Activated T-cell treated with anti-CD3 and anti-CD28 coated beads for 24 hours (primary cell): ENCODE measurements at places on chromosomes 1 and 21.

GRCh38 chr1:62318756-62319544 is at the start of gene KANK4:
Gene KANK4, minus strand, starts transcription at chr1:62319434. Its CDS starts 37,870 bp downstream, at chr1:62281564.
- no peak for DNase-seq

DNA sequence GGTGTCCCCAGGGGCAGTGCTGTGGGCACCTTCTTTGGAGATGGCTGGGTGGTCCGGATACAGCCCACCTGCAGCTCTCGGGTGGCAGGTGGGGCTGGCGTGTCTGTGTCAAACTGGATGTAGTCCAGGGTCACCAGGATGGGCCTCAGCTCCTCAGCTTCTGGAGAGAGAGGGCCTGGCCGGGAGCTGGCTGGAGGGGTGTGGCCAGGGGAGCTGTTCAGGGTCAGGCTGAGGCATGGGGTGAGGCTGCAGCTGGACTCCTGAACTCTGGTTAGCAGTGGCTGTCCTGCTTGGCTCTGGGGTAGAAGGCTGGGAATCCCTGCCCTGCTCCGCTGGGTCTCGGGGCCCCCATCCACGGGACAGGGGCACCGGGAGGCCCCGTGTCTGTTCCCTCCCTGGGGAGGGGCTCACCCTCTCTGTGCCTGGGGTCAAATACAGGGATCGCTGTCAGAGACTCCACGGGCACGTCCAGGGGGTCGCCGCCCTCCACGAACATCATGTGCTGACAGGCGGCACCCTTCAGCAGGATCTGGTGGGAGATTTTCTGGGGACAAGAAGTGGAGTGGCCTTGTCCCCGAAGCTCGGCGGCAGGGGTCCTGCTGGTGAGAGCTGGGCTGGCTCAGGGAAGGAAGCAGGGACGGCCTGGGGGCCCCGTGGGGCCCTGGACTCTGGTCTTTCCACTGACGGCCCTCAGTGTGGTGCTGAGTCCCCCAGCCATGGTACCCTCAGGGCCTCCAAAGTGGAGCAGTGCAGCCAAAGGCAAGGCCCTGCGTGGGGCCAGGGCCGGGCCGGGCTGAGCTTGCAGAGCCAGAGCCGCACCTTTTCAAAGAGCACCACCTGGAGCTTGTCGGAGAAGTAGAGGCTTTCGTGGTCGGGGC is 4.1 kb upstream of the TMEM52 start:
- DNase-seq, result no peak

DNA sequence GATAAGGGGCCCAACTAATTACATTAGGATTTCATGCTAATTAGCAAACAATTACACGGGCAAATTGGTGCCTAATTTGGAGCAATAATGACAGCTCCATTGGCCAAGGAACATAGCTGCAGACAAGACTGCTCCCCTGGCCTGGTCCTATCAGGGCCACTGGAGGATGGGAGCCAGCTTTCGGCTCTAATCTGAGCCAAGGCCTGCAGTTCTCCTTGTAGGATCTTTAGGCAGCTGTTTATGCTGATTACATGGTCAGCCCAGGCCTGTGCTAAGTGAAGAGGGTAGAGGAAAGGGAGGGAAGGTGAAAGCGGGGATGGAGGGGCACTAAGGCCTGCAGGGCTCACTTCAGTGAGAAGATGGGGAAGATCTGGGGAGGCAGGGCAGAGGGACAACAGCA is 12.4 kb upstream of the ADGRB2 start:
- DNase-seq, result no peak

DNA sequence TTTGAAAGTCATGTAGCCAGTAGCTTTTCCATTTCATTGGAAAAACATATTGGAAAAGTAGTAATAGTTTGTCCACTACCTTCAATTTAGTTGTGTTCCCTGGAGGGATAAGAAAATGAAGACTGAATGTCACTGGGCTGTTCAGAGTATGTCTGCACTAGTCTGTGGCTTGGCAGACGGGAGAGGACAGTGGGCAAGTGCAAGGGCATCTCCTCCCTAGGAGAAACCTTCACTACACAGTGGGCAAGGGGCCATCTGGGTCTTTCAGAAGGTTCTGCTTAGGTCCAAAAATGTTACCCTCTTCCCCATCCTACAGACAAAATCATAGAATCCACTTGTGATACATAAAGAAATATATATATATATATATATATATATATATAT is 118.1 kb downstream of the C1orf21 start:
- no peak for DNase-seq

DNA sequence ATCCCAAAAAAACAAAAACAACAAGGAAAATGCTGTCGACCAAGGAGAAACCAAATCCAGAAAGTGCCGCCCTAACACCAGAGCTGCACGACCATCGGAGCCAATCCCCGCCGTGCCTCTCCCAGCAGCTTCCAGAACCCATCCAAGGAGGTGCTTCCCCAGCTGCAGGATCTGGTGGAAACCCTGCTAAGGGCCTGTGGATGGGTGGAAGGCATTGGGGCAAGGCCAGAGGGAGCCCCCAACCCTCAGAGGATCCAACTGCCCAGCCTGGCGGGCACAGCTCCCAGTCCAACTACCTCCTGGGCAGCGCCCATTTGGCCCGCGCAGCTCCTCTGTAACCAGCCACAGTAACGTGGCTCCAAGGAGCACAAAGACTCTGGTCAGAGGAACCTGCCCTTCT is 81.6 kb downstream of the NPHP4 start:
- no peak for DNase-seq

- no peak for DNase-seq
Measured at GRCh38 chr1:169879034-169879840, 14.5 kb downstream of the SCYL3 start.

GRCh38 chr1:198056255-198056654 is 100.5 kb upstream of the NEK7 start:
- DNase-seq, result no peak

- DNase-seq, result no peak
Measured at GRCh38 chr21:44437371-44437695, 18.0 kb upstream of the LRRC3 start.

DNA sequence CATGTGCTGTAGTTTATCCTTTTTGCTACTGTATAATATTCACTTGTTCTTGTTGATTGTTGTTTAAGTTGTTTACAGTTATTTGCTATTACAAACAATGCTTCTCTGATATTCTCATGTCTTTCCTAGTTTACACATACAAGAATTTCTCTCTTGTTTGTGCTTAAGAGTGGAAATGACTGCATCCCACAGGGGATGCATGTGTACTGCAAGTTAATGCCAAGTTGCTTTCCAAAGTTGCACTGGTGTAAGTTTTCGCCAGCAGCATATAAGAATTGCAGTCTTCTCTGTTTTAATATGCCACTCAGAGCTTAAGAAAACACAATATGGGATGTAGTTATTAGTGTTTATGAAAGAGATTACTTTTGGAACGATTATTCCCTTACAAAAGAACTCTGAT is 97.7 kb downstream of the NEK7 start:
- no peak for DNase-seq

DNA sequence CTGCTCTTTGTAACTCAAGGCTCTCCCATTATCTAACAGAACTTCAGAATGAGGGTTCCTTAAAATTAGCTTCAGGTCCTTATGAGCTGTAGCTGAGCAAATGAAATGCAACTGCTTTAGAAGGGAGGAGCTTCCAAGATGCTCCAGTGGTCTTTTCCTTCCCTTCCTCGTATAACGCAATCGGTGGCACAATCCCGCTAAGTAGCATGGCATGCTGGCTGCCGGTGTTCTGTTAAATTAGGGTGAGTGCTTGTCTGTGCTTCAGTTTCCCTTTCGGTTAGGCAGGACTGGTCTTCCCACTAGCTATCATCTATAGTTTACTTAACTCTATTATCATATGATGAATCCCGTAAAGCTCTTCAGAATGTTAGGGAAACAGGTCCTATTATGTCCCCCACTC is 917 bp downstream of the KIAA0040 start:
- no peak for DNase-seq

- no peak for DNase-seq
Measured at GRCh38 chr1:42742617-42743316, 2.7 kb upstream of the CLDN19 start.

DNA sequence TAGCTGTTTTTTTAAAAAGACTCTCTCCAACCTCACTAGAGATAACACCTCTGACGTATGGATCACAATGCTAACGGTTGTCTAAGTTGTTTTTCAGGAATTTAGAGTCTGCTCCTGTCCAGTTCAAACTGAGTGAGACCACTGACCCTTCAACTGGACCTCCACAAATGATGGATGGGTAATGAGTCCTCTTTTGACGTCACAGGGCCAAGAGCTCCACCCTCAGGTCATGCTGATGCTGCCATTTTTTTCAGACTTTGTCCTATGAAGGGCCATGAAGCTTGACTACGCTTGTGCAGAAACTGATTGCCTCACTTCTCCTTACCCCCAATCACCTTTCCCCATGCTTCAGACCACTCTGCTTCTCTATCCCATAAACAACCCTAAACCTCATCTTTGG is 16.6 kb downstream of the GRIK3 start:
- DNase-seq, result no peak

- no peak for DNase-seq
Measured at GRCh38 chr1:71080230-71080738, 551 bp downstream of the ZRANB2 start.

- no peak for DNase-seq
Measured at GRCh38 chr1:145796753-145797152, 27.1 kb downstream of the RNF115 start.
